ENCODE measurements at places on chromosomes 4 and X. TPM values are rescaled to one million over a fixed set of nuclear protein-coding genes. Genes with fewer than 3 reads are reported as not detected.

GRCh38 chr4:121980643-121981042 is 28.8 kb upstream of the TRPC3 start:
- DNase-seq, result no peak

- no peak for DNase-seq
Observed at GRCh38 chrX:96721354-96721753, 36.7 kb downstream of the DIAPH2 start.

DNA sequence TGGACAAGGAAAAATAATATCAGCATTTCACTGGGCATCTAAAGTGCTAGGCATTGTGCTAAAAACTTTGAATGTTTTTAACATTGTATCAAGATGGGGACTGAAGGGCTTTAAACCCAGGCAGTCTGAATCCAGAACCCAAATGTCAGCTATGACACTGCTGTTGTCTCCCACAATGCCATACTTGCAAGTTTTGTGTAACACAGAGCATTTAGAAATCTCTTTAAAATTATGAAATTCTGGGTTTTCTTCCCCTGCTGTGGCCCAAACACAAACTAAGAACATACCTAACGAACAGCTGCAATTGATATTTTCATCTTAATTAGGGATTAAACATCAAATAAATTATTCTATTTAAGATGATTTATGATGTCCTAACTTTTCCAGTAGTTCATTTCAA is 66.8 kb upstream of the LSM6 start:
- no peak for DNase-seq

DNA sequence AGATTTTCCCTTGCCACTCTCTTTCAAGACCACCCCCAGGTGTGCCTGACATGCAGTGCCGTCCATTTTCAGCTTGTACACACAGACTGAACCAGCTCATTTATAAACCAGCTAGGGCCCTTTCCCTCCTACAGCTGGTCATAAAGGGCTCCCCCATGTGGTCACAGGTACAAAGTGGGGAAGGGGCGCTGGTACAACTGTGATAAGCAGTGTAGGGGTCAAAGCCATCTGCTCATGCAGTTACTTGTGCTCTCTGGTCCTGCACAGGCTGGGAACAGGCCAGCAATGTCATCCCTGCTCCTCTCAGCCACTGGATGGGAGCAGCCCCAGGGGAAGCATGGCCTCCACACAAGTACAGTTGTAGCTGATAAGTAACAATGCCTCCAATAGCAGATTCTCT is 20.6 kb downstream of the GABRQ start:
- no peak for DNase-seq

- no peak for DNase-seq
Observed at GRCh38 chr4:24768604-24769003, 26.8 kb upstream of the SOD3 start.

- no peak for DNase-seq
Observed at GRCh38 chrX:119648421-119648775, 42.2 kb upstream of the NKRF start.

DNA sequence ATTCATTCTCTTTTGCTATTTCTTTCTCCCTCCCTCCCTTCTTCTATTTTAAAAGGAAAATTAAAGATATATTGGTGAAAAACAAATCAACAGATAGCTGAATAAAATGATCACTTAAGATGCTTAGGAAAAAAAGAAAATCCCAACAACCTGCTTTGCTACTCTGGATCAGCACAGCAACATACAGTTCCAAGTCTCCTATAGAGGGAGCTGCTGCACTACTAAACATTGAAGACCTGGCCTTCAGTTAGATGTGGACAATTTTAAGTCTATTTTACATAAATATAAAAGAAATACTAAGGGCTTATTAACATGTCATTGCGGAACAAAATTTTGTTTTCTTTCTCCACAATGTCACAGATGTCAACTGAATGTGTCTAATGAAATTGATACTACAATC is 226.4 kb downstream of the MAGEB5 start:
- DNase-seq, result no peak

DNA sequence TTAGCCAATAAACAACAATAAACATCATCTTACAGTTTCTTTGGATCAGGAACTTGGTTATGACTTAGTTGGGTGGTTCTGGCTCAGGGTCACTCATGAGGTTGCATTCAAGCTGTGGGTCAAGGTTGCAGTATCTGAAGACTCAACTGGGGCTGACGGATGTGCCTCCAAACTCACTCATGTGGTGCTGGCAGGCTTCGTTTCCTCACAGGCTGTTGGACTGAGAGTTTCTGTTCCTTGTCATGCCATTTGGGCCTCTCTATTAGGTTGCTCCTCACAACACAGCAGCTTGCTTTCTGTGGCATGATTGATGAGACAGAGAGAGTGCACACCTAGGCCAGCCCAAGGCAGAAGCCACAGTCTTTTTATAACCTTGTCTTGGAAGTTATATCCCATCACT is 20.7 kb downstream of the FRMPD3 start:
- DNase-seq, result no peak

- DNase-seq, result no peak
Observed at GRCh38 chr4:21991050-21991449, 42.5 kb upstream of the KCNIP4 start.

- DNase-seq, result no peak
Observed at GRCh38 chrX:71160475-71160874, 15.8 kb downstream of the NLGN3 start.

GRCh38 chr4:169621731-169622492 is 1.5 kb downstream of the CLCN3 start:
- DNase-seq, result peak; percentile 40

DNA sequence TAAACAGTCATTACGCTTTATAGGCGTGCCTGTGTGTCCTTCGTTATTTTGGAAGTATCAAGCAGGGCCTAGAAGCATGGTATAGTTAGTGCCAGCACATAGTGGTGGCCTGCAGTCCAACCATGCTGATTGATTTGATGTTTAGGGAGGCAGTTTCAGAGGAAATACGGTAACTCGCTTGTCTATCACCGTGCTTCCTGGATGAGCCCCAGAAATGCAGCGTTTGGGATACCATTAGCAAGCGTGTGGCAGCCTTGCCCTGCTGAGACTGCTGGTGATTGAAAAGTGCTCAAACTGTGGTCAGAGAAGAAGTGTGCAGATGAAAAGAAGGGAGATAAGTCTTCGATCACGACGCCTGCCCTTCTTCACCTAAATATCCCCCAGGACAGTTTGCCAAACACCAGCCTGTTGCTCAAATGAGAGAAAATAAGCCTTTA is 158.4 kb downstream of the CHIC2 start:
- no peak for DNase-seq

DNA sequence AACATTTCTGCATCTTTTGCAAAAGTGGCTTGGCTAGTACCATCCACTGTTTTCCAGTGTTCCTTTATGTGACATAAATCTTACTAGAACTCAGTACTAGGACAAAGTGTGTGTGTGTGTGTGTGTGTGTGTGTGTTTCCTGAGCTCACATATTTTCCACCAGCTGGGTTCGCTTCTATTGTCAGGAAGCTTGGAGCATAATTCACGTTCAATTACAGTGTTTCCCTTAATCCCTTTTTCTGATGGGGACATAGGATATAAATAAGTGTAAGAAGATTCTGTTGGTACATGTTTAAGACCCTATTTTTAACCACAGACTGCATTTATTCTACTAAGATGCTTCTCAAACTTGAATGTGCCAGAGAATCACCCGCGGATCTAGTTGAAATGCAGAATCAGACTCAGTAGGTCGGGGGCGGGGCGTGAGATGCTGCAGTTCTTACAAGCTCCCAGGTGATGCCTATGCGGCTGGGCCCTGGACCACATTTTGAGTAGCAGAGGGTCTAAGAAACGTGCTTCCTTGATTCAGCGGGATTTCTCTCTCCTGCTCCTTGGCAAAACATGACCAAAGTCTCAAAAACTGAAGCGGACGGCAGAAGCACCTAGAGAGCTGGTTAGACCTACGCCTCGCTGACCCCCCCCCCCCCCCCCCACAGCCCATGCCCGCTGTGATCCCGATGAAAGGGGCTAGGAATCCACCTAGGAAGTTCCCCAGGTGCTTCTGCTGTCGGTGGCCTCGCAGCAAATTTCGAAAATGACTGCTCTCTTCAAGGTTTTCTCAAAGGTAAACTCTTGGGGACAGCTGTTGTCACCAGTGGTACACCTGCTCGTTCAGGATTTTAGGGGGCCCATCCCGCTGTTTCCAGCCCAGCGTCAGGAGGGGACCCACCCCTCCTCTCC is 797 bp downstream of the CD99L2 start:
- DNase-seq, result peak; percentile 73

DNA sequence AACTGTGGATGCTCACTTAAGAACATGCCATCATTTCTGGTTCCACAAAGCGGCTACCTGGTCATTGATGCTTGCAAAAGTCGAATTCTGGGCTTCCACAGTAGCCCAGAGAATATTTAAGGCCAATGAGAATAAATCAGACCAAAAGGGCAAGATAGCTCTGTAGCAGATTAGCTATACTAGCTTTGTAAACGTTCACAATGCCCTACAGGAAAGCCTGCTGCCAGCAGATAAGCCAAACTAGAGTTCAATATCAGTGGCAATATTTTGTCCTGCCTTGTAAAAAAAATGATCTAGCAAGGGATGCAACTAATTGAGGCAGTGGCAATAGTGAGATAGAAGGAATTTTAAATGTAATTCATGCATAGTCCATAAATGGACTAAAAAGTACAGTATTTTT is 387.7 kb upstream of the TEX13C start:
- DNase-seq, result no peak

- DNase-seq, result no peak
Observed at GRCh38 chr4:108533876-108534275, 86.5 kb upstream of the RPL34 start.

GRCh38 chr4:147596981-147597380 is 20.2 kb upstream of the TMEM184C start:
- no peak for DNase-seq

DNA sequence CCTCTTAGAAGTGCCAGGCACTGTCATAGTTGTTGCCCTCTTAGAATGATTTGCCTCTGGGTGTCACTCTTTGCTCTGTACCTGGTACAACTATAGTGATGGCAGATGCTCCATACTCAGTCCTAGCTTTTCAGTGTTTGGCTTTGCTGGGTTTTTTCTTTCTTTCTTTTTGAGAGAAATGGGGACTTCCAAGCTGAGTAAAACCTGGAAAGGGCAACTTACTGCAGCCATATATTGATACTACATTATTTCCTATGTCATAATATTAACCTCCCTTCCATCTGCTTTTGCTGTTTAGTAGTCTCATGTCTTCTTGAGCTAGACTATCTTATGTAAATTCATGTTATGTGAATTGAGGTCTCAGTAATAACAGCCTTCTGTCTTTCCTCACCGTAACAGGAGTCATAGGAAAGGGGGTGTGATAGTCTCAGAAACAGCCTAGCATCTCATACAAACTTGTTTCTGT is 49.0 kb downstream of the NIPAL1 start:
- DNase-seq, result no peak

DNA sequence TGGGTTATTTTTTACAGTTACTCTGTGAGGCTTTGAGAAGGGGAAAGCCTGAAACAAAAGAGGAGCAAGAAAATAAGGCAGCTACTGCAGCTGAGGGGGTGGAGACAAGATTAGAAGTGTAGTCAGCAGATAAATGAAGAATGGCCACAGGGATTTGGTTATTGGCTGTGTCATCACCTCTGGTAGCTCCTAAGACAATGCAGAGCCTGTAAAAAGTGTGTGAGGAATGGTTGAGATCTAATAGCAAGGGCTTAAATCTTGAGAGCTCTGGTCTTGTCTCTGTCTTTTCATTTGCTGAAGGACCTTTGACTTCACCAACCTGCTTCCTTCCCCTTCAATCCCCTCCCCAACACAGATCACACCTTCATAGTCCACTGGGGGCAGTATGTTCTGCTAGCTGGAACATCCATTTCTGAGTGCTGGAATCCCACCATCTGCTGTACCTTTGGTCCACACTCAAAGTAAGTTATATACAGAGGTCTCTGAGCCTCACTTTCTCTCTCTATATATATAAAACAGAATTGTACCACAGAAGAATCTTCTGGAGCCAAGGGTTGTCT is 213.7 kb upstream of the ZIC3 start:
- DNase-seq, result no peak

- DNase-seq, result no peak
Observed at GRCh38 chrX:98506907-98507306, 1623.2 kb downstream of the RPA4 start.

DNA sequence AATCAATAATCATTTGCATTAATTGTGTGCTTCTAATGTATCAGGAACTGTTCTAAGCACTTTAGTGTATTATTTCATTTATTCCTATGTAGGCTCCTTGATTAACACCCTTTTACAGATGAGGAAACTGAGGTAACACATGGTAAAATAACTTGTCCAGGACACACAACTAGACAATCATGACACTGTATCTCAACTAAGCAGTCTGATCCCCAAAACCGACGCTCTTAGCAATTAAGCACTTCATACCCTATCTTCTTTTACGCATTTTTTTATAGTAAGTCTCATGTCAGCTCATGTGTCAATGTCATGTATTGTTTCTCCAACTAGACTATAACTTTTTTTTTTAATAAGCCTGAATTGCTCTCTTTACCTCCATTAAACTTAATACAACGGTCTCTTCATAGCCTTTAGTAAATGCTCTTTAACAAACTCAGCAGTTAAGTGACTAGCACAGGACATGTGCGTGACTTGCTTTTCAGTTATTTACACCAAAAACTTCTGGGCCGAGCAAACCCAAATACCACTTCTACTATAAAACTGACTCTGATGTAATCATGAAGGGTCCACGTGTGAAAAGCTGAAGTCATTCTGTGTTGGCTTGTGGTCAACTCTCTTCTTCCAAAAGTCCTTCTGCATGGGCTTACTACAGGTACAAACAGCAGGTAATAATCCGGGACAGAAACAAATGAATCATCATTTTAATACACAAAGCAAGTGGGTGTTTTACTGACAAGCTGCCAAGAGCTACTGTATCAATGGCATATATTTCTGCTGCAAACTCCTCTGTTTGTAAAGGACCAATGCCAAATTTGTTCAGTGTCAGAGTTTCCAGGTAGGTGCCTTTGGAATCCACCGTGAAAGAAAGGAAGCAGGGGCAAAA is 7.9 kb upstream of the AMBN start:
- DNase-seq, result no peak

DNA sequence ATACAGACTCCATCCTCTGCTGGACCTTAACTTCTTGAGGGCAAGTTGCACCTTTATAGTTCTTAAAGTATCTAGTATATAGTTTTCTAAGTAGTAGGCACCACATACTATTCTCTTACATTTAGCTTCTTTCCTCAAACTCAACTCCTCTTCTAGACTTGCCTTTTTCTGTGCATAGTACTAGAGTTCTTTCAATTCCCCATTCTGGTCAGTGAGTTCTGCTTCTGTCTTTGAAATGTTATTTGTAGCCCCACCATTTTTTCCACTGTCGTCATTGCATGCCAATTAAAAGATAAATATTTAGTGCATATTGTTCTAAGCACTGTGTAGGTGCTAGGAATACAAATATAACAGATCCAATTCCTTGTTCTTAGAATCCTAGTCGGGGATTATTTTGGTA is 31.6 kb downstream of the CDKL5 start:
- no peak for DNase-seq

- DNase-seq, result peak; percentile 16
Observed at GRCh38 chrX:41561045-41561444, 113.9 kb downstream of the NYX start.

GRCh38 chrX:119690921-119691716 is 1.8 kb downstream of the SEPTIN6 start:
- DNase-seq, result no peak

GRCh38 chrX:106278951-106279350 is 110.8 kb downstream of the PWWP3B start:
- no peak for DNase-seq

Gene CXorf65
- total RNA-seq, result 81.0 TPM

Gene HTR2C
- total RNA-seq, result not detected

Gene BGN
- total RNA-seq, result not detected

Gene AKAP4
- total RNA-seq, result not detected

Gene KLHL13
- 0.27 TPM for total RNA-seq

Gene EREG
- total RNA-seq, result 1.0 TPM

Gene STBD1
- 0.47 TPM for total RNA-seq

Gene PDLIM3
- not detected for total RNA-seq

Gene CSAG1
- not detected for total RNA-seq

Gene HAND2
- not detected for total RNA-seq
